ENCODE measurements at places on chromosomes 7 and 10.

GRCh38 chr7:35261476-35262285 lies 7.8 kb upstream of the TBX20 start:
- DNase-seq = no peak

- DNase-seq = no peak
These were observed 62.1 kb upstream of the EFCAB10 start for GRCh38 chr7:105643384-105643783.

DNA sequence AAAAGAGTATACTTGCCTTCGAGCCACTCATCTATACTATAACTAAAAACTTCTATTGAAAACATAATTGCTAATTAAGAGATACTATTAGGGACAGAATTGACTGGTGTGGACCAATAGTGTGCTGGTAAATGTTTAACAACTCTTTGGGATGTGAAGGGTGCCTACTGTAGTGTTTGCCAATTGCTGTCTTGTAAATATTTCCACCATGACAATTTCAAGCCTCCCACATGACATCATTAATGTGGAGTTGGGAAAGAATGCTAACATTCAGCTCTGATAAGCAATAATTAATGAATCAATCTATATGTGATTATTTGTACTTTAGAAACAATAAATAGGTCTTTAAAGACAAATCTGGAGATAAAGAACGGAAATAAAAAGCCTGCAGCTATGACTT lies 136.8 kb downstream of the DGKB start:
- no peak for DNase-seq

- no peak for DNase-seq
These were observed 43.3 kb upstream of the ECHDC3 start for GRCh38 chr10:11698691-11699549.

GRCh38 chr7:102253973-102254370 lies 32.7 kb upstream of the SH2B2 start:
- no peak for DNase-seq

- DNase-seq = no peak
These were observed 347.8 kb downstream of the ETV1 start for GRCh38 chr7:13641714-13642113.

GRCh38 chr10:46254467-46254866 lies 32.3 kb upstream of the ANTXRL start:
- no peak for DNase-seq

DNA sequence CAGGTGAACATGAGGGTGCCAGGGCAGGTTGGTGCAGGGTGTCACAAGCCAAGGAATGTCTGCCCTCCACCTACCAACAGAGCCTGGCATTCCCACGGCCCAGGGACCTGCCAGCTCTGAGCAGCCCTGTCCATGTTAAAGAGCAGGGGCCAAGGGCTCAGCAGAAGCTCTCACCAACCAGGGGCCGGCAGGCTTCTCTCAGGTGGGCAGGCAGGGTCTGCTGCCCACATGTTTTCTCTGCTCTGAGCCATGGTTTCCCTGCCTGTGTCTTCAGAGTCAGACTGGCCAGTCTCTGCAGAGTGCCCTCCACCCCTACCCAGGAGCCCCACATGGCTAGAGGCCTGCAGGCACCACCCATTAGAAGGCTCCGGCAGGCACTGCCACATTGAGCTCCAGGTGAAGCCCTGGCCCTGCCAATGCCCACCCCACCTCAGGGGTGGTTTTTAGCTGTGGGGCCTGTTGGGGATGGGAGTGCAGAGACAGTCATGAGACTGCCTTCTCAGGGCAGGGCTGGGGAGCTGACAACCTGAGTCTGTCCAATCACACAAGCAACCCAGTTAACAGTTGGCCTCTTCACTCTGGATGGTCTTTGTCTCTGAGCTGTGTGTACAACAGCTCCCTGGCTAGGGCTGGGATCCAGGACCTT lies 135.9 kb downstream of the ARHGAP22 start:
- DNase-seq = no peak

DNA sequence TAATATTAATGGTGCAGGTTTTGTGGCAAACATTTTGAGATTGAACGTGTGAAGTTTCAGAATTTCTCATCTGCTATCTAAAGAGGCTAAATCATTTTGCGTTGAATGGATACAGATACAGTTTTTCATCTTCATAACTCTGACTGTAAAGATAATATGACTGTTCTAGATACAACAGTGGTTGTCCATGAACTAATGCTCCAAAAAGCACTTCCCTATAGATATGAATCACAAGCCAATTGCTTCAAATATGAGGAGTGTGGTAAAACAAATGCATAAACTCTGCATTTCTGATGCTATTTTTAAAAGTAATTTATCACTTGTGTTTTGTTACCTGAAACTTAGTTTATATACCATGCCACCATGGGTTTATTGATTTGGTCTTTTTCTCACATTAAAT lies 750.1 kb downstream of the MAGI2 start:
- no peak for DNase-seq

DNA sequence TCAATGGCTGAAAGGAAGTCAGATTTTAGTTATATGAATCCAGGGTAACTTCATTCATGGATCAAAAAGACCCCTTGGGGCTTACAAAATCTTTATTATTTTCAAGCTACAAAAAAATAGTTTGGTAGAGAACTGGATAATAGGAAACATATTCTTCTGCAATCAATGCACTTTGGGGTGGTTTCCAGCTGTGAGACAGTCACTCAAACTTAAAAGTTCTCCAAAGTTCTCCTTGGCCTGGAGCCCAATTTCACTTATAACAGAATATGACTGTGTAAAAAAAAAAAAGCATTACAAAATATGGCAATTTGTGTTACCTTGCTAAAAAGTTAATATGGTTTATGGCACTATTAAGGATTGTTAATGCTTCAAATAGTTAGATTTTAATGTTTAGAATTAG lies 255.5 kb downstream of the AGMO start:
- DNase-seq = no peak

GRCh38 chr7:7105800-7106582 lies 76.4 kb upstream of the C1GALT1 start:
- no peak for DNase-seq

GRCh38 chr7:105766421-105767073 lies 109.9 kb downstream of the ATXN7L1 start:
- no peak for DNase-seq

GRCh38 chr10:34861293-34862021 lies 46.4 kb upstream of the PARD3 start:
- DNase-seq = no peak

DNA sequence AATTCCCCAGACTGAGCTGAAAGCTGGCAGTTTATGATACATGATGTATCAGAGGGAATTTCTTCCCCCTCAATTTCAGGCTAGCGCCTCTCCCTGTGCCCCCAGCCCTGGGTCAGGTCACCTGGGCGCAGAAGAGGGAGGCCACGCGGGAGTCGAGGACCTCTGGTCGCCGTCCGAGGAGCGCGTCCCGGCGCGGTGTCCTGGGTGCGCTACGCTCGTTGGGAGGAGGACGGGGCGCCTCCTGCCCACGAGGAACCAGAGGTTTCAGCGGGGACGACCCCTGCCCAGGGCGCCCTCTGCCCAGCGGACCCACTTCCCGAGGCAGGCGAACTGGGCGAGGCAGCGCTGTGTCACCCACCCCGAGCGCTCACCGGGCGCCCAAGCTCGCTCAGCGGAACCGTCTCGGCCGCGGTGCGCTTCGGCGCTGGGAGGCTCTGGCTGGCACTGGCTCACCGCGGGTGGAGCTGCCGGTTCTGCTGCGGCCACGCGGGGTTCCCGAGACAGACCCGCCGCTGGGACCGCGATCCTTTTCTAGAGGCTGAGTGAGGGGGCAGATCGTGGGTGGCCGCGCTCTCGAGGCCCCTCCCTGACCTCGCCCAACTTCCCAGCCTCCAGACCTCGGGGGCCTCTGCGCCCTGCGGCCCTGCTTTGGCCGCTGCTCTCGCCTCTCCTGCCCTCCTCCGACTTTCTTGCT lies at the start of gene FAM237B:
TSS of gene FAM237B (minus strand) at position 504 of the 694 bp plus-strand sequence. CDS start 1,556 bp downstream, outside the sequence.
- no peak for DNase-seq

- no peak for DNase-seq
These were observed 245.1 kb downstream of the CAMK1D start for GRCh38 chr10:12594448-12594944.

- DNase-seq = no peak
These were observed 7.2 kb upstream of the NPVF start for GRCh38 chr7:25235471-25235870.

- no peak for DNase-seq
These were observed 618 bp upstream of the RELN start for GRCh38 chr7:103989785-103990767.

DNA sequence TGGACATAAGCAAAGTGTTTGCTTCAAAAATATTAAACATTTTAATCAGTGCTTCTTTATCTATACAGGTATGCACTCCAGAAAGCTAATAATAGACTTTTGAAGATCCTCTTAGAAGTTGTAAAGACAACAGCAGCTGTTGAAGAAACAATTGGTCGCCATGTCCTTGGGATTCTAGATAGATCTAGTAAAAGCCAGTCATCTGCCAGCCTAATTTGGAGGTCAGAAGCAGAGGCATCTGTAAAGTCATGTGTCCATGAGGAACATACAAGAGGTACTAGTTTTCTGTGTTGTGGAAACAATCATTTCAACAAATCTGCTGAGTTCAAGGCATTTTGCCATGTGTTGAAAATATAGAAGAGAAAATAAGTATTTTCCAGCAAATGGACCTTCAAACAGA lies 89.3 kb downstream of the CYP51A1 start:
- DNase-seq = no peak

DNA sequence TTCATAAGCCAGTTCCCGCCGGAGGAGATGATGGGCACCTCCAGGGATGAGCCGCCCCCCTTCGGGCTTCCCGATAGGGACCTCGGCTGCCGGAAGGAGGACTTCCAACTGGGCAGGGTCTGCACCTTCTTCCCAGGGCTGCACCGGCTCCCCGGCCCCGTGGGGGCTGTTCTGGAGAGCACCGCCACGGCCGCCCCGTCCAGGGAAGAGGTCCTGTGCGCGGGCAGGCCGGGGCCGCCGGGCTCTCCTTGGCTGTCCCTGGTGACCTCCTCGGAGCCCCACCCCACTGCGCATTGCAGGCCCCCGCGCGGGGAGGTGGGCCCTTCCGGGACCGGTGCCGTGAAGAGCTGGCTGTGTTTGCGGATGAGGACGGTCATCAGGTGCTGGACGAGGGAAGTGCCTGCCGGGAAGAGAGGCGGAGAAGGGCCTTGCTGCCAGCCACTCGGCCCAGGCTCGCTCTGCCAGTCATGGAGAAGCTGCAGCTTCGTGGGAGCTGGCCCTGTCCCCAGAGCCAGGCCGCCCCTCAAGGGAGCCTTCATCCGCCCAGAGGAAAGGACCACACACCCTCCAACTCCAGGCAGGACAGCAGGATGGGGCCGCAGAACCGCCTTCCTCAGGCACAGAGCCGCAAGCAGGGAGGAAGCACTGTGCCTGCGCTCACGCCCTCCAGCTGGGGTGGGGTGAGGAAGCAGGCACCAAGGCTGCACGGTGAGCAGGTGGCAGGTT lies 144.4 kb downstream of the MAPK8 start:
- DNase-seq = no peak

- DNase-seq = no peak
These were observed 105.1 kb downstream of the INPP5A start for GRCh38 chr10:132642732-132643008.

DNA sequence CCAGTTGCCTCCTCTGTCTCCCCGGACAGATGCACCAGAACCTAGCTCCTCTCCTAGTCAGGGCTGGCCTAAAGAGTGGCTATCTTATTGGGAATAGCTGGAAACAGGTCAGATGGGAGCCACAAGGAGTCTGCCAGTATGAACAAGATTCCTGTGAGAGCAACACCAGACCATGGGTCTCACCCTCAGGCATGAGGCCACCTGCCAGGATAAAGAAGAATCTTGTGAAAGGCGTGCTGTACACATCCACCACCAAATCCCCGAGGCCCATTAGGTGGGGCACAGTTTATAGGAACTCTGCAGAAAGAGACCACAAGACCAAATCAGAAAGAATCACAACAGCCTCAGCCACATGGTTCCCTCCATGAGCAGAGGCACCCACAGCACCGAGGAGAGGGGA lies 325.9 kb downstream of the TNS3 start:
- no peak for DNase-seq

GRCh38 chr7:94183289-94183749 lies 179.2 kb upstream of the BET1 start:
- DNase-seq = no peak

DNA sequence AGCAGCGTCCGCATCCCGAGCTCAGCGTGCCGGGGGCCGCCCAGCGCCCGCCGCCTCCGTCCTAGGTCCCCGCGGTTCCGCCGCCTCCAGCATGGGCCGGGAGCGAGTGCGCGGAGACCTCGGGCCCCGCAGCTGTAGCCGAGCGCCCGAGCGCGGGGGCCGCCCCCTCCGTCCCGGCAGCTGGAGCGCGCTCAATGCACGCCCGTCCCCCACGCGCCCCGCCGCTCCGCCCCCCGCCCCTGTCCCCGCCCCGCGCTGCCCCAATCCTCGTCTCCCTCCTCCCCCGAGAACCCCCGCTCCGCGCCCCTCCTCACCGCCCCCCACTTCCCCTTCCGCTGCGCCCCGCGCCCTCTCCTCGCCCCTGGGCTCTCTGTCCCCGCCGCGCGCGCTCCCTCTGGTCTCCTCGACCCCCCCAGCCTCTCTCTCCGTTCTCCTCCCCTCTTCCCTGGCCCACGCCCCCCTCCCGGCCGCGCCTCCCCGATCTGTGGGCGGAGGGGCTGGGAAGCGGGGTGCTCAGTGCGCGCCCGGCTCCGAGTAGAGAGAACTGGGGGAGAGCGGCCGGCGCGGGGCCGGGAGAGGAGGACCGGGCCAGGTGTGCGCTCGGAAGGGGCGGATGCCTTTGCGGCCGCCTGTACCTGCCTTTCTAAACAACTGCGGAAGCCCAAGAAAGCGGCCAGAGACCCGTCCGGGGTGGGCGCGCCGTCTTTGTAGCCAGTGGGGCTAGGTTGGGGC lies at the start of gene VIPR2:
TSS of gene VIPR2 (minus strand) at position 110 of the 732 bp plus-strand sequence. CDS start at position 14, 96 bp downstream.
- DNase-seq = no peak

GRCh38 chr10:31708046-31708445 lies 220.6 kb downstream of the ARHGAP12 start:
- no peak for DNase-seq

DNA sequence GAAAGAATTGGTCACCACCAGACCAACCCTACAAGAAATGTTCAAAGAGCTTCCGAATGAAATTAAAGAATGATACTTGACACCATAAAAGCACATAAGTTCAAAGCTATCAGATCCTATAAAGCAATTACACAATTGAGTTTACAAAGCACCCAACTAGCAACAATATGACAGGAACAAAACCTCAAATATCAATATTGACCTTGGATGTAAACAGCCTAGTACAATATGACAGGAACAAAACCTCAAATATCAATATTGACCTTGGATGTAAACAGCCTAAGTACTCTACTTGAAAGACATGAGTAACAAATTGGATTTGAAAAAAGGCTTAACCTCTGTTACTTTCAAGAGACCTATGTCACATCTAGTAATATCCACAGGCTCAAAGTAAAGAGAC lies 1201.4 kb downstream of the XPNPEP1 start:
- no peak for DNase-seq

- no peak for DNase-seq
These were observed 319.1 kb upstream of the PHYHIPL start for GRCh38 chr10:58857251-58857805.

GRCh38 chr7:108120196-108120595 lies 10.0 kb downstream of the LAMB4 start:
- DNase-seq = no peak

GRCh38 chr7:41886262-41886900 lies 183.5 kb upstream of the INHBA start:
- DNase-seq = no peak

All from globus pallidus (tissue), 1 donor.